ENCODE measurements at places on chromosomes 13 and 19.

DNA sequence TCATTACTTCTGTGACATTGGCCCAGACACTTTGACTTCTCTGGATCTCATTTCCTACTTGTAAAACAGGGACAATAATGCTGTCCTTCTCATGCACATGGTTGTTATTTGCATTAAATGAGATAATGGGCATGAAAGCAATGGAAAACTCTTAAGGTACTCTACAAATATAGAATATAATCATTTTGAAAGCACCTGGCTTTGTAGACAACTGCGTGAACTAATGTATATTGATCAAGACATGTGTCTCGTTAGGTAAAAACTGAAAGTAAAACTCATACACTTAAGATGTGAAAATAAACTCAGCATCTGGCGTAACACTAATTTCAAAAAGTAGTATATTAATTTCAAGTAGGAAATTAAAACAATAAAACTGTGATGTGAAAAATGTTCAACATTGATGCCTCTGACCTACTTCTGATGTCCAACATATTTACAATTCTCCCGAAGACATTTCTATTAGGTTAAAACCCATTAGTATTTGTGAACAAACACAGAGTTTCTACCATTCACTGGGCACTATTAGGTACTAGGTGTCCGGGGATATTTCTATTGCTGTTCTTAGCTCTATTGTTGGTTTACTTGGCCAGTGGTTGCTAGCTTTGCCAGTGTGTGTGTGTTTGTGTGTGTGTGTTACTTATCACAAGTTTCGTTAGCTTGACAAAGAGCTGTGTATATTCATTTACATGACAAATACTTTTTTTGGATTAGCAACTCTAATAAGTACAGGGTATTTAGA, 220.5 kb downstream of the KCNRG start:
- no peak for DNase-seq

- DNase-seq: no peak
These were observed 340.8 kb downstream of the KLF5 start for GRCh38 chr13:73399347-73400216.

DNA sequence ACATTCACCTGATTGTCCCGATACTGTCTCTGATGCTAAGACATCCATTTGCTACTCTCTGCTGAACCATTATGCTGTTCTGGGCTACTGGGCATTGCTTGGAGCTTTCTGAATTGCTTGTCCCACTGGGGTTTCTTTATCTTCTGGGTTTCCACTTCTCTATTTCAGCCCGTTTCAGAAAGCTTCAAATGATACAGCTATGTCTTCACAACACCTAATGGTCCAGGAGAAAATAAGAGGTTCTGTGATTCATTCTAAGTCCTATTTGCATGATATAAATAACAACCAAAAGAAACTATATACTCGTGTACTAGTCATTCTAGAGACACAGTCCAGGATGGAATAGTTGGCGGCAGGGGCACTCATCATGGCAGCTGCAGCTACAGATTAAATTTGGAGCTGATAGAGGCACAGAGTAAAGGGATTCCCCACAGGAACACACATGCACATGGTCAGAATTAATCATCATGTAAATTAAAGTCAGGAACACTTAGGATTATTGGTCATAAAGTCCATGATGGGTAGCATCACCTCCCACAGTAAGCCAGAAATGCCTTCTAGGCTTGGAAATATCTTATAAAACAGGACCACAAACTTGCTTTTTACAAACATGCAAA, 33.3 kb upstream of the SCEL start:
- DNase-seq: no peak

GRCh38 chr13:39884166-39884565, 228.7 kb downstream of the COG6 start:
- no peak for DNase-seq

DNA sequence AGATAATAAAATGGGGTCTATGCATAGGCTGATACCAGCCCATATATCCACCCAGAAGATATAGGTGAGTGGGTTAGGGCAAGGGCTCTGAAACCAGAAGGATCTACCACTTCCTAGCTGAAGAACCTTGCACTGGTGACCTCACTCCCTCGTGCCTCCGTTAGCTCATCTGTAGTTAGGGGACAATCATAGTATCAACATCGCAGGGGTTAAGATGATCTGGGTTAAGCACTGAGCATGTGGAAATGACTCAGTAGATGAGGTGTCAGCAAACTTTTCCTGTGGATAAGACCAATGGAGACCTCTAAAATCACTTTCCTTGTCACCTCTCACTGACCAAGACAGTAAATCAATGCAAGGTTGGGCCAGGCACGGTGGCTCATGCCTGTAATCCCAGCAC, 30.5 kb downstream of the TNFSF14 start:
- no peak for DNase-seq

- DNase-seq: no peak
These were observed 11.9 kb downstream of the ADAT3 start for GRCh38 chr19:1917146-1917545.

DNA sequence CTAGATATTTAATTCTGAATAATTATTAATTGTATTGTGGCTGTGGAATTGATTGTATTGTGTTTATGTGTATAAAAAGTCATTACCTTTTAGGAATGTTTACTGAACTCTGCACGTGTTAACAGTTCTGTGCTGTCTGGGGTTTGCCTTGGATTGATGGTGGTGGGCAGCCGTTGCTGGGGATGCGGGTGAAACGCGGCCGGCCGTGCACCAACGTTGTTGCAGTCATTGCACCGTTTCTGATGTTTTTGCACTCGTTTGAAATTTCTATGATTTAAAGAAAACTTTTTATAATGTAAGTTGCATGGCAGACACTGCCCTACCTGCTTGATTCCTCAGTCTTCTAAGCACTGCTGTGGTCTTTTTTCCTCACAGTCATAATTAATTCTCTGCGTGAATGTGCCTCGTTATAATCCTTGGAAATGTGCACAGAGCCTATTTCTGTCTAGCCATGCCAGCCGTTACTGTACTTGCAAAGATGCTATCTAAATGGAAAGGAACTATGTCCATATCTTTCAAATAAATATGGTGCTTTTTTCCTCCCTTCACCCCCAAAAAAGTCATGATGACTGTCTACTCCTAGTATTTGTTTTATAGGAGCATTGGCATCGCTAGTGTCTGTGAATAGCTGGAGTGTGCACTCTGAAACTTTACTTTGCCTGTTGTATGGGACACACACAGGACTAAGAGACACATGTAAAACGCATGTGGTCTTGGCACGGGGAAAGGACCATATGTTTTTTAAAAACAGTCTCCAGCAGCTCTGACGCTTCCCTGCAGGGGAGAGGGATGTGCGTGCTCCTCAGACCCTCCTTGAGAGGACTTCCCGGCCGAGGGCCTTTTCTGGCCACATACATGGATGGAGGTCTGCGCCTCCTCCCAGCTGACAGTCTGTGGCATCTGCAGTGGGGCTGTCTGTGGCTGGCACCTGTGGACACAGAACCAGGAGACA, 40.7 kb upstream of the MCF2L start:
- DNase-seq: no peak

GRCh38 chr19:23804676-23805075, 46.0 kb upstream of the ZNF681 start:
- no peak for DNase-seq

DNA sequence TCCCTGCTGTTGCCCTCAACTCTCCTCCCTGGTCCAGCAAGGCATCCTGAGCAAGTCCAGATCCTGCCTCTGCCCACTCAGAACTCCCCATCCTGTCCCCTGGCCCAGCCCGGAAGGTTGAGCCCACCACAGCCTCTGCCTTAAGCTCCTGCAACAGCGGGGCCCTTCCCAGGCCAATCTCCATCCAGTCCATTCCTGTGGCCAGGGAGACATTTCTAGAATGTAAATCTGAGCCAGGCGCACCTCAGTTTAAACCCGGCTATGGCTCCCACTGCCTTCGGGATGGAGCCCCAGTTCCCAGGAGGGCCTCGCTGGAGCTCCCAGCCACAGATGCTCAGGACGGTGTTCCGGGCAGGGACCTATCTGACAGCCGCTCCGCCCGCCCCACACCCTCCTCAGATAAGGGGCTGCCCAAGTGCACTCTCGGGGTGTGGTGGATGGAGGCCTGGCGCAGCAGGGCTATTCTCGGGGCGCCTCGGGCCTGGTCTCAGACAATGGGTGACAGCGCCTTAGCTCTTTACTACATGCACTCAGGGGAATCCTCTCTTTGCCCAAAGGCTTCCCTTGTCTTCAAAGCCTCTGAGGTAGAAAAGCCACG, 5.3 kb downstream of the TRAPPC6A start:
- no peak for DNase-seq

GRCh38 chr13:72990953-72991352, 67.9 kb upstream of the KLF5 start:
- DNase-seq: no peak

GRCh38 chr13:102132777-102133295, 269.0 kb downstream of the FGF14 start:
- no peak for DNase-seq

DNA sequence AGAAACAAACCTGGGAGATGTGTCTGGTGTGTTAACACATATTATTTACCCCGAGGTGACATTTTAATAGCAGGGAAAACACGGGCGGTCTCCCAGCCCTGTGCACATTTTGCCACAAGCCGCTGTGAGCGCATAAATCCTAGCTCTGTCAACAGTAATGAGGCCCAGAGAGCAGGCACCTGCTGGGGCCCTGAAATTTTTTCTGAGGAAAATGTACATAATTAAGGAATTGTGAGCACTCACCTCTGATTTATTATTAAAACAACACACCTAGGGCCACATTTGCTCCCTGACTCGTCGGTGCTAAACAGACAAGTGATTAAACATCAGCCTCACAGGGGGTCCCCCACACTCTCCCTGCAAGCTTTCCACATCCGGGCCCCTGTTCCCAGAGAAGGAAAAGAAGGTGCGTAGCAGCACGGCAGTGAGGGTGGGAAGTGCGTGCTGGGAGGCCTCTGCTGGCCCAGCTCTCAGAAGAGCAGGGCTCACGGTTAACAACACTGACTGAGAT, 616.3 kb downstream of the UQCRFS1 start:
- DNase-seq: no peak

- no peak for DNase-seq
These were observed 270.0 kb downstream of the KCNRG start for GRCh38 chr13:50285283-50285682.

DNA sequence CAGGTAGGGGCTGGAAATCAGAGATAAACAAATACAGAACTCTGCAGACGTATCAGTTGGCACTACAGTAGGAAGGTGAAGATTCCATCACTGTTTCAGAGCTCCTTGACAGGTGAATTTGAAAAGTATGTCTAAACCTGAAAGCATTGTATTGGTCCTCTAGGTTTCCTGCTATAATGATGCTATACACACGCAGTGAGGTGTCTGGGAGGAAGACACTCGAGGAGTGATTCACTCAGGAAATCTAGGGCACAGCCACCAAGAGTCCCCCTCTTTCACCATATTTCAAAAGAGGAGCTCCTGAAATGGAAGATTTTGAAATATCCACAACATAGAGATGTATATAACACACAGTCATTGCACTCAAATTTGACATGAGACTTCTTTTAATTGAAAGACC, 331.0 kb upstream of the DACH1 start:
- no peak for DNase-seq

DNA sequence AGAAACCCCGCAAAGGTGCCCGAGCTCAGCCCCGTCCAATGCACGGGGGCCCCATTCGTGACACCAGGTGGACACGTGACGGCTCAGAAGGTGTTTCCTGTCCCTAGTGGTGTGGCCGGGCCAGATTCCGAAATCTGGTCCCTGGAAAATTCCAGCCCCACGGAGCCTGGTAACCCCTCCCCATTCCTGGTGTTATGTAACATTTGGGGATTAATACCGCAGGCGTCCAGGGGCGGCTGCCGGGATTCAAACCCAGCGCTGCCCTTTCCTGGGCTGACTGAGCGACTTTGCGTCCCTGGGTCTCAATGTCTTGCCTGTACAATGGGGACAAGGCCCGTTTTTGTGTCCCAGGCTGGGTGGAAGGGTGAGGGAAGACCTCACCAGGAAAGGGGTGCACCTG, 1.0 kb upstream of the PLK5 start:
- no peak for DNase-seq

- DNase-seq: no peak
These were observed 78.8 kb downstream of the SOX1 start for GRCh38 chr13:112145551-112146360.

DNA sequence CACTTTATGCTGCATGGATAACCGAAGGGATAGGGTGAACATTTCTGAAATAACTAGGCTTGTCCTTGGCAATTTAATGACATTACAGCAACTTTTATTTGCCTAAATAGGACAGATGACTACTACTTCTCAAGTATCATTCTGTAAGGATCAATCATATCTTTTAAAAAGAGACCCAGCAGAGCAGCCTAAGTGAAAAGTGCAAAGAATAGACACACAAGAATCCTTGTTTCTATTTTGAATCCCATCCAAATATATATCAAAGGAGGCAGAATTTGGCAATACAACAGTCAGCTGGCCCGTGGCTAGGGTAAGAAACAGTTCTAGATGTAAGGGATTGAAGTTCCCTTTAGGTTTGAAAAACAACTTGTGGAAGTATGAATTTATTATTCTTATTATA, 6.9 kb downstream of the THSD1 start:
- DNase-seq: no peak
